ENCODE measurements at places on chromosomes 4 and X.

DNA sequence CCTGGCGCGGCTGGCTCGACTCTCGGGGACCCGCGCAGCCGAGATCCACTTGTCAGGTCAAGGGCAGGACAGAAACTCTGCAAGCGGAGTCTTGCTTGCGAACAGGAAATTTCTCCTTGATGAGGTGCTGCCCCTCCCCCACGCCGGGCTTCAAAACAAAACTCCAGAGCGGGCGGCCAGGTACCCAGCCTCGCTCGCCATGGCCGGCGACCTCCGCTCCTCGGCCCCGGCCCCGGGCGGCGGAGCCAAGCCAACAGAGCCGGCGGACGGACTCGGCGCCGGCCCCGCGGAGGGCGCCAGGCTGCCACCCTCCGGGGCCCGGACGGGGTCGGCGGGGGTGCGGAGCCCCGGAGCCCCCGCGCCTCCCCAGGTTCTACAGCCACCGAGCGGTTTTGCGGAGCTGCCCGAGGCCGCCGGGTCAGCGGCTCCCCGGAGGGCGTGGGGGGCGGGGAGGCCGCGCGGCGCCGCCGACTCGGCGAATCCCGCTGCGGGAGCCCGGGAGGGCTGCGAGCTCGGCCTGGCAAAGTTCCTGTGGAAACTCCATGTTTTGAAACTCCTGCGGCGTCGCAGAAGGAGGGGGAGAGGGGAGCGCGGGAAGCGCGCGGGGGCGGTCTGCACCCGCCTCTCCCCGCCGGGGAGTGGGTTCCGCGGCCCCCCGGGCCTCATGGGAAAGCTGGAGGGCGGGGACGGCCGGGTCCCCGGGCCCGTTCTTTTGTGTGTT, 11.7 kb upstream of the BCOR start:
- peak; percentile 50 for DNase-seq

DNA sequence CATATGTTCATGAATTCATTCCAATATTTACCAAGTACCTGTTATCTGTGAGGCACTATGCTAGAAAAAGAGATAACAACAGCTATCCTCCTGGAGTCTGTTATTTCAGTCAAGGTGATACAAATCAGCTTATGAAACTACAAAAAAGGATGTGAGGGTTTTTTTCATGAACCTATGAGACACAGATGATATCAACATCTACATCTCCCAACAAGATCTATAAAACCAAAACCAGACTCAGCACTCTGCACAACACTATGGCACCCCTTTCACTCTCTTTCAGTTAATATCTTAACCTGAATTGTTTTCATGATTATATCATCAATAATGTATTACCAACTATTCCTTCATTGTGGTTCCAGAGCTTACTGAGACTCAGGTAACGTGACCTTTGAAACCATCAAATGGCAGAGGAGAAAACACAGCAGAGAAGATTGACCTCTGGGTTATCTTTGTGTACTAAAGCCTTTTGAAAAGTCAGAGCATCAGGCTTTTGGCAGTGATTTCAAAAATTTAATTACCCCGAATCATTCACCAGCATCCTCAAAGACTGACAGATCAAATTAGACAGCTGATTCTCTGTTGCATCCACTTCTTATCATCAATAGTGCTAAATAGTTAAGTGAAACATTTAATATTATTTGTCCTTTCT, 244.6 kb upstream of the FTHL17 start:
- DNase-seq, result no peak

DNA sequence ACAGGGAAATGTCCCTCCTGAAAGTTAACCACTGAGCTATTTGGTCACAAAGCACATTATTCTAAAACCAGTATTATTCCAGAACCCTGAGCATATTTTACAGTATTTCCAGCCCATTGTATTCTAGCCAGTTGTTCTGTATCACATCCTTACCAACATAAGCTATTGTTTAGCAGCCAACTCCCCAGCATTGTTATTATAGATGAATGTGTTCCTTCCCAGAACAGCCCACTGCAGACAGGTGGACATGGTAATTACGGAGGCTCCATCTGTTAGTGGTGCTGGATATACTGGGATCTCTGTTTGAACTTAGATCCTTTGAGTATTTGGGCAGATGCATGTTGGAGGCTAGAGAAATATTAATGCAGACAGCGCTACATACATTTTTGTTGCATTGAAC, 126.1 kb downstream of the MGST2 start:
- DNase-seq, result no peak

DNA sequence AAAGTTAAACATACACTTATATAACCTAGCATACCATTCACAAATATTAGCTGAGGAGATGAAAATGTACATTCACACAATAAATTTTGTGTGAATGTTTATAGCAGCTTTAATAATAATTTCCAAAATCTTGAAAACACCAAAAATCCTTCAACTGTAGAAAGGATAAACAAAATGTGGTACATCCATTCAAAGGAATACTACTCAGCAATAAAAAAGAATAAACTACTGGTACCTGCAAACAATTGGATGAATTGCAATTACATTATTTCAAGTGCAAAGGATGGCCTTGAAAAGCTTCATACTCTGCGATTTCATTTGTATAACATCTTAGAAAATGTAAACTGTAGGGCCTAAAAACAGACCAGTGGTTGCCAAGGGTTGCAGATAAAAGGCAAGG, 11.7 kb upstream of the RPS6KA6 start:
- no peak for DNase-seq

GRCh38 chr4:77152421-77152820, 4.6 kb upstream of the CCNG2 start:
- DNase-seq, result no peak

DNA sequence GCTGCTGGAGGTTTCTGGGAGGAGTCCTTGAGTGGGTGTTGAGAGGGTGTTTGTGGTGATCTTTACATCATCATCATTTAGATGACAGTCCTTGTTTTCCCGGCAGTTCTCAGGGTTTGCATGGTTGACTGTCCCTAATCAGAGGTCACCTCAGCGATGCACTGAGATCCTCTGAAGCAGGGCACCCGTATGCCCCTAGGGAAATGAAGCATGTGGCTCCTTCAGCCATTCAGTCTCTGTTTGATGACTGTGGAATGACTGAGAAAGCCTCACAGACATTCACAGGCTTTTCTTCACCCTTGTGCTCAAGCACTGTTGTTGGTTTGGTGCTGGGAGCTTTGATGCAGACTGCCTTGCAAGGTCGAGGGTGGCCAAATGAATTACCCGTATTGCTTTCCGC, 474.7 kb downstream of the SPRY1 start:
- no peak for DNase-seq

GRCh38 chrX:68846536-68846935, 17.7 kb downstream of the EFNB1 start:
- DNase-seq, result no peak

GRCh38 chrX:116694046-116694445, 231.3 kb upstream of the CT83 start:
- no peak for DNase-seq

GRCh38 chrX:47662144-47662657, 3.2 kb upstream of the UXT start:
- no peak for DNase-seq

DNA sequence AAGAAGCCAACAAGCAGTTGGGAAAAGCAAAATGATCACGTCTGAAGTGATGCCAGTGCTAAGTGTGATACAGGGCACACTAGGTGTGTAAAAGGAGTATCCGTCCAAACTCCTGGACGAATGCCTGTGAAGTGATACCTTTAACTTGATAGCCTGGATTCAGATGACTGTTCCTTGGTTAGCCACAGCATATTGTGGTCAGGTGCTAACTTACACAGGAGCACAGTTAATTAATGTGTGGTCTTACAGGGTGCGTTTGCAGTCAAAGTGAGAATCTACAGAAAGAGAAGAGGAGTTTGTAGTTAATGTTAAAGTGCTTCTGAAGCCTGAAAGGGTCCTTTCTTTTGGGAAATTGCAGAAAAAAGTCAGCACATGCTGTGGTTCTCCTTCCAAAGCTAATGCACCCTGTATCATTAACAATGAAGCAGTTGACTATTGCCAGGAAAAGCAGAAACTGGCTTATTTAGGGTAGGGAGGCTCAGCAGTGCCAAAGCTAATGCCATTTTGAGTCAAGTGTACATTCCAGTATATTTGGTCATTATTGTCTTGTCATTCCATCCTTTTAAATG, 61.1 kb downstream of the DCLK2 start:
- DNase-seq, result no peak

DNA sequence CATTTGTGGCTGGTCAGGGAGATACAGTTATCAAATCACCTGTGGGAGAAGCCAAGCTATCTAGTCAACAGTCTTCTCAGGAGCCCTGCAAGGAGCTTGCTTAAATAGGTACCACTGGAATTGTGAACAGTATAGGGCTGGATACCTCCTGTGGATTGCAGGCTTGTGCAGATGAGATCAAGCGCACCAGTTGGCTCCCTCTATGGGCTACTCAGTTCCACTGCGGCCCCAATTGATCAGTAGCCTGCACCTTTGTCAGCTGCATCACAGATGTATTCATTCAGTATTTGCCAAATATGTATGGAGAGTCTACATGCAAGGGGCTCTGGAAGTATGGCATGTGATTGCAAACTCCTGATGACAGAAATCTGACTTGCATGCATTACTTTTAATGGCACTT, 28.6 kb downstream of the TEX13A start:
- peak; percentile 64 for DNase-seq

GRCh38 chr4:55314141-55314820, 31.8 kb upstream of the SRD5A3 start:
- DNase-seq, result no peak

DNA sequence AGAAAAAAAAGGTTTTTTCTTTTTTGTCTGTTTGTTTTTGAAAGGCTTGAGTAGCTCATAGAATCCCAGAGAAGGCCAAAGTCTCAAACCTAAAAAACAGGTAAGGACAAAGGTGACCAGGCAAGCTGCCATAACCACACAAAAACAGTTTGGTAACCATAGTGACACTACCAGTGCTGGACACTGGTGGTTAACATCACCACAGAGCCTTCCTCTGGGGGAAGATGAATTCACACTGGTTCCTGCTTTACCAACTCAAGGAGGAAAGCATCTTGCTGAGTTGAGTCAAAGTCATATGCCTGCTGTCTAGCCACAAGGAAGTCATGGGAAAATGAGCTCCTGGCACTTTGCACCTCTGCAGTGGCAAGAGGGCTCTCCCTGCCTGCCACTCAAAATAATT, 32.5 kb downstream of the IDS start:
- no peak for DNase-seq

GRCh38 chrX:103537871-103538387, 18.6 kb upstream of the RAB40A start:
- no peak for DNase-seq

DNA sequence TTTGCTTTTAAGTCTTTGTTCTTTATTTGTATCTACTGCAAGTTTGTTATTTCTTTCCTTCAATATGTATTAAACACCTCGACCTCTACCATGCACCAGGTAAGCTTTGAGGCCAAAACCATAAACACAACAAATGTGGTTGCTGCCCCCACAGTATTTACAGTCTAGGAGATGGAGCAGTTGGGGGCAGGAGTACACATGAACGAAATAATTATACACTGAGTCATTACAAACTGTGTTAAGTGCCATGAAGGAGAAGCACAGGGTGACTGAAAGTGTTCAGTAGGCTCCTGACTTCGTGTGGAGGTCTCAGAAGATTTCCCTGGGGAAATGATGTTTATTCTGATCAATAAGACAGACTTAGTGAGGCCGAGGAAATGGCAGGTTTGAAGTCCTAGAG, 30.3 kb downstream of the SLC25A43 start:
- no peak for DNase-seq

- DNase-seq, result no peak
These were observed 228.1 kb upstream of the HAND2 start for GRCh38 chr4:173758132-173758531.

Measured in HEK293T (cell line).